ENCODE measurements at places on chromosomes 13 and 19.

DNA sequence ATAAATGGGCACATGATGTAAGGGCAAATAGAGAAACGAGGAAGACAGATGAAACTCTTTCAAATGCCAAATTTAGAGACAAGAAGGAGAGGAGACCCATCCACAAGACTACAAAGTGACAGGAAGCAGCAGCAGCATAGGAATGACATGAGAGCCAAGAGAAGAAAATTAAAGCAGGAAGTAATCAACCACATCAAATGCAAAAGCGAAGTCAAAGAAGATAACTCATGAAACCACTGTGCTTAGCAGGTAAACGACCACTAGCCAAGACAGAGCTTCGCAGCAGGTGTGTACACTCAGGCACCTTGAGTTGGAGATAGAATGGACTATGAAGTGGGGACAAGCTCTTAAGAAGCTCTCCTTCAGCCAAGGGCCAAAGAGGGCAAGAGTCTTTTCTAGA, 64.1 kb downstream of the KLF12 start:
- no peak for DNase-seq

DNA sequence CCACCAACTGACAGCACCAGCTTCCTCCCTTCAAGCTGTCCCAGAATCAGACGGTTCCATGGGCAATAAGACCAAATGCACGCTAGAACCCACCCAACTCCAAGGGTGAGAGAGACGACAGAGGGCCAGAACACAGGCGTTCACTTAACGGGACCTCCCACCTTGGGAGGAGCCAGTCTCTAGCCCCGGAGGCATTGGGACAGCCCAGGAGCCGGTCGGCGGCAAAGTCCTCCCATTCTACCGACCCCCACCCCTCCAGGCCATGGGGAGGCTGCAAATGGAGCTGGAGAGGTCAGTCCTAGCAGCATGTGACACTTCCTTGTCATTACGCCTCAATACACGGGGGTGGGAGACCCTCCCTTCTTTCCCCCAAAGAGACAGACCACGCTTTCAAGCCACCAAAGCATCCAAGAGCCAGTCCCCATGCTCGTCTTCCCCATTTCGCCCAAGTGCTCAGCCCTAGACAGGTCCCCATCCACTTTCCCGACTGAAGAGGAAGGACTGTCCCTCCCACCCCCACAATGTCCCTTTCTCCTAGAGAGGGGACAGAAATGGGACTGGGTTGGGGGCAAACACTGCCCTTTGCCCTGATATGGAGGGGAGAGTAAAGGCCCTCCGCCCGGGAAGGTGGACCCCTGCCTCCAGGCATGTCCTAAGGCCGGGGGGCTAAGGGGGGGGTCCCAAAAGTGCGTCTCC, 964 bp downstream of the KHSRP start:
- DNase-seq: peak; percentile 48

- DNase-seq: no peak
Observed at GRCh38 chr19:14315433-14315832, 65.8 kb upstream of the ADGRE5 start.

GRCh38 chr19:56156768-56157167, 15.7 kb downstream of the ZNF444 start:
- DNase-seq: no peak

DNA sequence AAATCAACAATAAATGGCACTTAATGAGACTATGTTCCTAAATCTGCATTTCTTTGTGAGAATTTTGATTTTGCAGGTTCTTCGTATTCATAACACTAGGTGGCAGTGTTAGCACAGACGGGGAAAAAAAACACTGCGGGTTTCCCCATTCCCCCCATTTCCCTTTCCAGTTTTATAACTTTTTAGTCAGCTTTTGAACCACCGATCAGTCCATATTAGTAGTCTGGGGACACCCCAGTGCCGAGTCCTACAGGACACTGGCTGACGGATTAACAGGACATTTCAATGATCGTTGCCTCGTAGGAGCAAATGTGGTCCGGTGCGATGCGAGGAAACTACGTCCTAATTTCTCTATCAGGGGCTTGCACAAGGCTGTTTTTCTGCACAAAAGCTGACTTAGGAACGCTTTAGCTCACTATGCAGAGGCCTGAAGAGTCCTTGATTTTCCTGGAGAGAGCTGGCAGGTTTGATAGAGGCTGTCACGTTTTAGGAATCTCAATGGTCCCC, 234.3 kb downstream of the LMO7 start:
- no peak for DNase-seq

DNA sequence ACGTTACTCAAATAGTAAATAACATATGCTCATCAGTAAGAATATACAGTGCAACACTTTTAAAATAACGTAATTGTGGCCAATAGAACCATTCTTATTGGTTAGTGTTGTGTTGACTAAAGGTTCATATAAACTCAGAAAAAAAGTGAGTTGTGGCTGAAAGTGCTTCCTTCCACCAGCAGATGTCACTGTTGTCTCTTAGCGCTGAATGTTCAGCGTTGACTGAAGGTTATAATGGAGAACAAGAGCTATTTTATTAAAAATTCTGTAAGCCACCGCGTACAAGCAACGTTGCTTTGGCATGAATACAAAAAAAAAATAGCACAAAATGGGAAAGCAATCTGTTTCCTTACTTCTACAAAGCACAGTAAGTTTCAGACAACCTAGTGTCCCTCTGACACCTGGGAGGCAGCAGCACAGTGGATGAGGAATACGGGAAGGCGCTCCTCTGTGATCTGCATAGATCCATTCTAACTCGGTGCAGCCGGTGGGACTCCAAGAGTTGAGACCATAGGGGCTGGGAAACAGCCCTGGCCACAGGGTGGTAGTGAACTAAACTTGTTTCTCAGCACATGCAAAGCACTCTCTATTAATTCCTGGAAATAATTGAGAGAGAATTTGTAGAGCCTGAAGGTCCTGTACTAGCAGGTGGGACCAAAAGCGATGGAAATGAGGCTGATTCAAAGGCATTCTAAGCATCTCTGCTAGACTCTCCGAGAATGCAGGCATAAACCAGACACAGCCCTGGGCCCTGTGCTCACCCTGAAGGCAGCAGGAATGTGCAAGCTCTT, 23.9 kb upstream of the OXGR1 start:
- DNase-seq: no peak

DNA sequence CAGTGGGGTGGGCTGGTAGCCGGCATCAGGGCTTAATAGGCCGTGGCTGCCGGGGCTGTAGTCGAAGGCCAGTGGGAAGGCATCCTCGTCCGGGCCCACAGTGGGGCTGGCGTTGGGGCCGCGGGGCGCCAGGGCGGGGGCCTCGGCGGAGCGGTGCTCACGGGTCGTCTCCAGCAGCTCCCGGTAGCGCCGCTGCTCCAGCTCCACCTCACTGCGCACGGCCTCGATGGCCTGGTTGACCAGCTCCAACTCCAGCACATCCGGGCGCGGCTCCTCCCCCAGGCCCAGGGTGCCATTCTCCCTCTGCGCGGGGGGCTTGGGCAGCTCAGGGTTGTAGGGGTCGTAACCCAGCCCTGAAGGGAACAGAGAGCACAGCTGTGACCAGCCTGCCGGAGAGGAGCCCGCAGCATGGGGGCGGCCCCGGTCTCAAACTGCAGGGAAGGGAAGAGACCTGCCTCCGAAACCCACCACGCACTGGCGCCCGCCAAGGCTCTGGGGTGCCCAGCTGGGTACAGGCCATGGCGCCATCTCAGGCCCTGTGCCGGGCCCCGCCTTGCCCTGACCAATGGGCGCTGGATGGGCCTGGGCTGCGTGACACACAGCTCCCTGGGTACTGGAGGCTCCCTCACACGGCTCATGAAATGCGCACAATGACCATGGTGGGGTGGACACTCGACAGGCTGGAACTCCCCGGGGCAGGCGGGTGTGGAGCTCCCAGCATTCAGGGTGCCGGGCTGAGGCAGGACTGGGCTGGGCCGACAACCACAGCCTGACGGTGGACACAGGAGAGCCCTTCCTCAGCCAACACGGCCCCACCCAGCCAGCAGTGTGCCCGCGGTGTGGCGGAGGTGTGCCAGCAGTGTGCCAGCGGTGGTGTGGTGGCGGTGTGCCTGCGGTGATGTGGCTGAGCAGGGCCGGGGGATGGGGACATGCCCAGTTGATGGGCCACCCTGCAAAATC, 16.5 kb upstream of the ATP8B3 start:
- DNase-seq: no peak

DNA sequence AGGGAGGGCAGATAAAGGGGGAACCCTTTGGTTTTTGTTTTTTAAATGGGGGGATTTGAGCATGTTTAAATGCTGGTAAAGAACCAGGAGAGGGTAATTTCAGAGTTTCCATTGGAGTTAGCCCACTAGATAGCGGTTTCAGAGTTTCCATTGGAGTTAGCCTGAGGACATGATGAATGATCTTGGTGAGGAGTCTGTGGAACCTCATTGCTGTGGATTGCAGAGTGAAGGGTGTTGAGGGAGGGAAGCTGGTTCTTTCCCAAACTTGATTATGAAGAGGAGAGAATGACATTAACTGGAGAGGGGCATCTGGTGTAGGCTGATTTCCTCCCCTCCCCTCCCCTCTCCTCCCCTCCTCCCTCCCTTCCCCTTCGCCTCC, 5.0 kb downstream of the WASF3 start:
- no peak for DNase-seq

GRCh38 chr13:97082461-97083207, 88.4 kb upstream of the OXGR1 start:
- no peak for DNase-seq

- DNase-seq: no peak
Observed at GRCh38 chr13:106220211-106220610, 315.3 kb downstream of the EFNB2 start.

GRCh38 chr13:85651440-85651839, 147.8 kb downstream of the SLITRK6 start:
- no peak for DNase-seq

DNA sequence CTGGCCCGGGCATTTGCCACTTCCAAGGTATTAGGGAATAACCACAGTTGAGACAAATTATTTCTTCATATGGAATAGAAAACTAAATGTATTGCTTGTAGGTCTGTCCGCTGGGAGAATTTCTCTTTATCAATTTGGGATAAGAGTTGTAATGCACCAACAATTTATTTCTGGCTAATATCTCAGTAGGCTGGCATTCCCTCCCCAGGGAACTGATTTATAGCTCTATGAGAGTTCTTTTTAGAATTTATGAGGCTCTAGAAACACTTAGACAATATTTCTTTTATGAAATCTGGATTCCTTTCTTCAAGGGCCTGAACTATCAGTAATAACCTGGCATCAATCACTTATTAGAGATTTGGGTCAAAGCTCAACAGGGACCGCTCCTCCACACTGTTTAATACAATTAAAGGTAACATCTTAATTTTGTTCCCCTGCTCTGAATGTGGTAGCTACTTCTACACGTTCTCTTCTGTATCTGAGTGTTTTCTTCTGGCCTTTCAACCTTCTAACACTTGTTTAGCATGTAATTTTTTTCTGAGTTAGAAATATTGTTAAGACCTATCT, 857.4 kb upstream of the PRR20A start:
- DNase-seq: no peak

GRCh38 chr13:80048802-80049201, 292.1 kb downstream of the SPRY2 start:
- peak; percentile 59 for DNase-seq

- no peak for DNase-seq
Observed at GRCh38 chr13:62337109-62337880, 921.6 kb upstream of the PCDH20 start.

GRCh38 chr13:83333614-83334388, 548.5 kb downstream of the SLITRK1 start:
- DNase-seq: no peak

DNA sequence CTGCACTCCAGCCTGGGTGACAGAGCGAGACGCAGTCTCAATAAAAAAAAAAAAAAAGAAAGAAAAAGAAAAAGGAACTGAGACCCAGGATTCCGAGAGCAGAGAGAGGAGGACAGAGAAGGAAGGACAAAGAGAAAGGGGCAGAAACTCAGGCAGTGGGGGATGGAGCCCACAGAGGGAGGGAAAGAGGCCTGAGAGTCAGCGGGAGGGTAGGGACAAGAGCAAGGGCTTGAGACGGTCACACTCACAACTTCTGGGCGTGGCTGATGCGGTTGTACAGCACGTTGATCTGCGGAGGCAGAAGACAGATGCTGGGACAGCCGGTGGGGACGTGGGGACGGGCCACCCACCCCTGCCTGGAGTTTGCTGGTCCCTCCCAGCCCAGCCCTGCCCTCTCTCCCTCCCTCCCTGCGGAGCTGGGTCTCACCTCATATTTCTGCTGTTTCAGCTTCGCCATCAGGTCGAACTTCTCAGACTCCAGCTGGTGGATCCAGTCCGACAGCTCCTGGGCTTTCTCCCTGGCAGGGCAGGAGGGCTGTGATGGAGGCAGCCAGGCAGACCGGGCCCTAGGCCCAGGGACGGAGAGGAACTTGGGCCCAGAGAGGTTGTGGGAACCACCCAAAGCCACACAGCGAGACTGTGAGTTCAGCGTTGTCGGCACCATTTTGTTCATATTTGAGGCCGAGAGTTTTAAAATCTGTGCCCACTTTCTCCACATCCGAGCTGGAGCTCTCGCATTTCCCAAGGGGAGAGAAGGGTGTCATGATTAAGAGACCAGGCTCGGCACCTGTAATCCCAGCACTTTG, 15.2 kb downstream of the TNNT1 start:
- no peak for DNase-seq

DNA sequence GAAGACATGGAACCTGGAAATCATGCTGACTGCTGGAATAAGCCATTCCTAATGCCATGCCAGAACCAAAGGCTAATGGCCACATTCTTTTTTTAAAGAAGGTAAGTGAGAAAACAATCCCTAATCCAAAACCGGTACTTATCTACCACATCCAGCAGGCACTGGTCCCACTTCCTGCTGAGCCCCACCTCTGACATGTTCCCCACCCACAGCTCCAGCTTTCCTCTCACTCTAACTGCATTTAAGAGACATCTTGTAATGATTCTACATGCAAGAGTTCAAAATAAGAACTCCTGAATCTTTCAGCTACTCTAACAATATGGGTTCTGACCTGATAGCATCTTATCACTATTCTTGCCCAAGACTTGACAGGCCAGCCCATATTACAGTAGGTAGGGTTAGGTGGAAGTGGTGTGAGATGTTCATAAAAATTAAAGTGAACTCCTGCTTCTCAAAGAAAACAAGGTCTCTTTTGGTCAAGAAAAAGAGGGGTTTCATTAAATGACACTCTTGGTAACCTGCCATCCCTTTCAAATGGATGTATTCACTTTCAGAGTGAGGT, 41.9 kb downstream of the N4BP2L2 start:
- no peak for DNase-seq

- no peak for DNase-seq
Observed at GRCh38 chr13:68727165-68727564, 1380.5 kb upstream of the ATXN8OS start.

- DNase-seq: peak; percentile 48
Observed at GRCh38 chr19:10086591-10087192, 575 bp downstream of the SHFL start.

- peak; percentile 53 for DNase-seq
Observed at GRCh38 chr19:44643605-44644401, at the start of gene PVR. TSS of gene PVR (plus strand) at chr19:44643910. CDS start at chr19:44644097, 187 bp downstream.

- peak; percentile 42 for DNase-seq
Observed at GRCh38 chr19:16327911-16328823, 3.5 kb downstream of the KLF2 start.
